ENCODE measurements at places on chromosomes 2 and 18. TPM values are rescaled to one million over a fixed set of nuclear protein-coding genes. Genes with fewer than 3 reads are reported as not detected.
A peak's percentile ranks its signal among the peaks of the same experiment; 100 is the strongest.

The MROH2A gene
- total RNA-seq, result not detected

The XDH gene
- total RNA-seq, result under 0.01 TPM

The FKBP1B gene
- 2.8 TPM for total RNA-seq

The KCNG2 gene
- total RNA-seq, result 0.44 TPM

The SERPINB11 gene
- not detected for total RNA-seq

The YWHAQ gene
- total RNA-seq, result 103 TPM

The IL1F10 gene
- total RNA-seq, result not detected

The TCF23 gene
- 0.35 TPM for total RNA-seq

GRCh38 chr2:97645112-97645694, 659 bp upstream of the COX5B start:
- peak; percentile 67 for DNase-seq

GRCh38 chr2:237488901-237489860, 2.1 kb downstream of the MLPH start:
- DNase-seq, result no peak

DNA sequence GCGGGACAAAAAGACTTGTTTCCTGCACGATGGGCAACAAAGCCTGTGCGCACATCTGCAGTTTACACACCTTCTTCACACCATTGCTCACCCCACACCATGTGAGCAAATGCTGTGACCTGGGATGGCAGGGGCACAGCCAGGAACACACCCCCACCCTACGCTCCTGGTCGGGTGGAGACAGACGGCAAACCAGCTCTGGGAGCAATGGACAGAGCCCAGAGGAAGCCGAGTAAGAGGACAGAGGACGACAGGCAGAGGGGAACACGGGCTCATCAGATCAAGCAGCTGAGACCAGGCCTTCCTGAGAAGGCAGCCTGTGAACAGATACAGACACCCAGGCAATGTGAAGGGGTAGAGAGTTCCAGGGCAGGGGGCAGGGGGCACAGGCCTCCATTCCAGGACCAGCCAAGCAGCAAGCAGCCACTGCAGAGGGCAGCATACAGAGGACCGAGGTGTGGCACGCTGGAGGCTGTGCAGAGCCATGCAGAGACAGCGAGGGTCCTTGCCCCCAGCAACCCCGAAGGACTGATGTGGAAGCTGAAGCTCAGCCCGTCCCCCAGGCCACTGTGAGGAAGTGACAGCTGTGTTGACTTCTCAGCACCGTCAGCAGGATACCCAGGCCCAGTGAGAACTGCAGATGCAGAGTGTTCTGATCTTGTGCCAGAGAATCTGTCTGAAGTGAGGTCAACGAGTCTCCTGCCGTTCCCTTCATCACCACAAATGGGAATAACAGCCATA, 46.2 kb downstream of the PARD6G start:
- peak; percentile 58 for DNase-seq

GRCh38 chr2:10378189-10378588, 69.9 kb downstream of the ODC1 start:
- no peak for DNase-seq

GRCh38 chr2:16683576-16683975, 17.9 kb upstream of the CYRIA start:
- DNase-seq, result no peak

DNA sequence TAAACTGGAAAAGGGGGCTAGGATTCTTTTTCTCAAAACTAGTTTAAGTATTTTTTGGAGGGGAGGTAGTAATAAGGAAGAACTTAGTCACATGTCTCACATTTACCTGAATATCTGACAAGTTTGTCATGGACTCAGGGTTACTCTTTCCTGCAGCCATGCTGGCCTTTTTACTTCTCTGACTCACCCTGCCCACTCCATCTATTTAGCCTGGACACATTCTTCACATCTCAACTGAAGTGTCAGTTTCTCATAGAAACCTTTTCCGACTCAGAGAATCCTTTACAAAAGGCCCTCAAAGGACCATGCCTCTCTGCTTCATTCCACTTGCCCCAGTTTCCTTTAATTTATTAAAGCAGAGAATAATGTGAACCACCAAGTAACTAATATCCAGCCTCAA, 42.6 kb downstream of the SCN7A start:
- no peak for DNase-seq

DNA sequence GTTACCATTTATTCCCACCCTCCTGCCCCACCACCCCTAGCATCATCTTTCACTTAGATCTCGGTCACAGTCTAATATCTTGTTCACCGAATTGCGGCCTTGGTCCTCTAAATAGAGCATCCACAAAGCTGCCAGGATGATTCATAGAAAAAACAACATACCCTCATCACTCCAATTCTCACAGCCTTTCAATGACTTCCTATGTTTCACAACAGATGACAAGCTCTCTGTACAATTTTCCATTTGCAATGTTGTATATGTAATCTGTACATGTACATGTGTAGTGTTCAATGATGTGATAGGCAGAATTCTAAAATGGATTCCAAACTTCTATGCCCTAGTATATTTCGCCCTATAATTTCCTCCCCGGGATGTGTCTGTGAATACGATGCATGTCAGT, 675.6 kb upstream of the CELF4 start:
- DNase-seq, result no peak

DNA sequence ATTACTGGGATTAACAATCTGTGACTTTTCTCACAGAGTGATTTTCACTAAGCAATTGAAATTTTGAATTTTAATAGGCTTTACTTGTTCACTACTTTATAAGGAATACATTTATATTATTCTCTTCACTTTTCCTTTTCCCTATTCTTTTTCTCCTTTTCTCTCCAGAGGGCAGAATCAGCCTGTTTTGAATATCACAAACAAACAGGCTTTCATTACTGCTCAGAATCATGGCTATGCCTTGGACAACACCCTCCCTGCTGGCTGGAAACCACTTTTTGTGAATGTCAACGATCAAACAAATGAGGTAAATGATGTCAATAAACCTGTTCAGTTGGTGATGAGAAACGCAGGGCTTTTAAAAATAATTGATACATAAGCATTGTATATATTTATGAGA, 35.3 kb downstream of the CPS1 start:
- no peak for DNase-seq

GRCh38 chr18:63480476-63480875, 3.7 kb downstream of the SERPINB5 start:
- no peak for DNase-seq

GRCh38 chr2:220949466-220949865, 622.6 kb downstream of the EPHA4 start:
- no peak for DNase-seq

DNA sequence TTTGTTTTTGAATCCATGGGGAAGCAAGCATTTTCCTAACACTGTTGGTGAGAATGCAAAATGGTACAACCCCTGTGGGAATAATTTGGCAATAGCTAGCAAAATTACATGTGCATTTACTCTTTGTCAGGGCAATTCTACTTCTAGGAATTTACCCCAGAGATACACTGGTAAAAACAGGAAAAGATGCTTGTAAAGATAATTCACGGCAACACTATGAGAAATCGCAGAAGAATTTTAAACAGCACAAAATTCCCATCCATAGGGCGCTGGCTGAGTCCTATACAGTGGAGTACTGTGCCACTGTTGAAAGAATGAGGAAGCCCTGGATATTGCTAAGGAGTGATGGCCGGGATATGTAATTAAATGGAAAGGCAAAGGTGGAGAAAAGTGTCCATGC, 75.8 kb downstream of the DGKD start:
- no peak for DNase-seq

DNA sequence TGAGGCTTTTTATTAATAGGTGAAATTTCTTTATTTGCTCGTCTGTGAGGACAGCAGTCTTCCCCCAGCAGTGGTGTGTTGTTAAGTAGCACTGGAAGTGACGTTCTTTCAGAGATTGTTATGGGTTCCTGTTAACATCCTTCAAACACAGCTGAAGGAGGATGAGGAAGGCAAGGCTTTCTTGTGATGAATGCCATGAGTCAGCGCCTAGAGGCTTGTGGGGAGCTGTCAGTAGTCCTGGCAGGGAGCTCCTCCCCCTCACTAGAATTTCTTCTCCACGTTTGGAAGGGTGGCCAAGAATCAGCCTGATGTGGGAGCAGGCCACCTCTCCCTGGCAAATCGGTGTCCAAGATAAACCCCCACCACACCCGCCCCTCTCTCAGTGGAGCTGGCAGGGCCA, 113.2 kb downstream of the ARHGEF4 start:
- no peak for DNase-seq

- no peak for DNase-seq
These were observed 88.4 kb downstream of the LYPD1 start for GRCh38 chr2:132581591-132581990.

DNA sequence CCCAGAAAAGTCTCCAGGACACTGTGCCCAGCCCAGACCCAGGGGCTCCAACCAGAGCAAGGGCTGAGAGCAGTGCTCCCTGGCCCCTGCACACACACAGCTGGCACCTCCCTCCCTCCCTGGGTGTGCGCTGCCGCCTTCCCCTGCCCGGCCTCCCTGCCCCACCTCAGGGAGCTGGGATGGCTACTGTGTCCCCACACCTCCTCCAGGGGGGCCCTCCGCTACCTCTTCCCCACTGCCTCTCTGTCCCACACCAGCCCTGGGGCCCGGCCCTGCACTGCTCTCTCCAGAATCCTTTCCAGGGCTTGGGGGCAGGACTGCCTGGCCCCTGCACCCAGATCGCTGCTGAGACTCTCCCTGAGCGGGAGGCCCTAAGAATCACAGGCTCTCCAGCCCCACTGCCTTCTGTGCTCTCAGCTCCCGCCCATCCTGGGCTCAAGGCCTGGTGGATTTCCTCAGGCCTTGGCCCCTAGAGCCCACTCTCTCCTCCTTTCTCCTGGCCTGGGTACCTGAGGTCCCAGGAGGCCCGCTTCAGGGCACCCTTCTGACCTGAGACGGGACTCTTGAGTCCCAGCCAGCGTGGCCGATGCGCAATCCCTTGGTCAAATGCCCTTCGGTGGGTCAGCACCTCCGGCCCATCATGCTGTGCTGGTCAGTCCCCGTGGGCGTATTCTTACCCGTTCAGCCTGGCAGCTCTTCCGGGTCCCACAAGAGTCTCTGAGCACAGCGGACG, 276.8 kb upstream of the HDAC4 start:
- no peak for DNase-seq

DNA sequence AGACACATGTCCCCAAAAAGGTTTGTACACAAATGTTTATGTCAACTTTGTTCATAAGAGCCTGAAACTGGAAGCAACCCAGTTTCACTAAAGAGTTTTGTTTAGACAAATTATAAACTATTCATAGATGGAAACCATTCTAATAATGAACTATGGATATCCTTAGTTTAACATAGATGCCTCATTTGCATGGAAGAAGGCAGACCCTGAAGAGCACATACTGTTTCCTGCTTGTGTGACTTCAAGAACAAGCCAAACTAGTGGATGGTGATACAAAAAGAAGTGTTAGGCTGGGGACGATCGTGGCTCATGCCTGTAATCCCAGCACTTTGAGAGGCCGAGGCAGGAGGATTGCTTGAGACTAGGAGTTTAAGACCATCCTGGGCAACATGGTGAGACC, 48.1 kb downstream of the ACOXL start:
- DNase-seq, result no peak

DNA sequence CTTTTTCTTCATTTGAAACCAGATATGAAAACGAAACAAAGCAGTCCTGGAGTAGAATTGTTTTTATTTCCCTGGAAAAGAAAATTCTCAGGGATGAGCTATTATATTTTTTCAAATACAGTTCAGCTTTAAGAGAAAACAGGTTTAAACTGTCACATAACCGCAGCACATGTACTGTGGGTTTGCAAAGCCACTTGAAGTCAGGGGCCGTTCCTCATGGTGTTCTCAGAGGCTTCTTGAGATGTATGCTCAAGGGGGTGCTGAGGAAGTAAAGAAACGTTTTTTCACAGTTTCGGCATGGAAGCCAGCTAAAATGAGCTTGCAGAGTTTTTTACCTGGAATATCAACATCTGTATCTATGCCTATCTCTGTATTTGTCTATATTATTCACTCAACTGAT, 225.3 kb downstream of the MC4R start:
- DNase-seq, result no peak

- DNase-seq, result no peak
These were observed 104.1 kb downstream of the DLGAP1 start for GRCh38 chr18:4351005-4351404.

DNA sequence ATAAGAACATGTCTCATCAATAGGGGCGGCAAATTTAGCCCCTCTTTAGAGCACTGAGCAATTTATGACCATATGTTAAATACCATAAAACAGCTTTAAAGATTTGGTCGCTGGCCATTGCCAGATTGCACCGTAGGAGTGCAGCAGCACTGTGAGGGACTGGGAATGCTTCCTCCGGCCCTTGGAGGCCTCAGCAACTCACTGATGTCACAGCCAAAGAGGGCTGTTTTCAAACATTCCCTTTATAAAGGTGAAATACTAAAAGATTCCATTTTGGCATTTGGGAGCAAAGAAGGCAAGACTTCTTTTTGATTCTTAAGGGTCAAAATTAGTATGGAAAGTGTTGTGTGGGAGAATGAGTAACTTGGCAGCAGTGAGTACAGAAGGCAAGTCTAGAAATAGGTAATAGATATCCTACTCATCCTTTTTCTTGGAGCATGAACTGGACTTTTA, 63.7 kb downstream of the BABAM2 start:
- peak; percentile 72 for DNase-seq

GRCh38 chr2:178327516-178327915, 123.5 kb downstream of the PRKRA start:
- DNase-seq, result no peak

- DNase-seq, result no peak
These were observed 616.1 kb downstream of the SLC4A3 start for GRCh38 chr2:220243571-220243970.

GRCh38 chr2:61937098-61937497, 31.6 kb downstream of the COMMD1 start:
- no peak for DNase-seq

DNA sequence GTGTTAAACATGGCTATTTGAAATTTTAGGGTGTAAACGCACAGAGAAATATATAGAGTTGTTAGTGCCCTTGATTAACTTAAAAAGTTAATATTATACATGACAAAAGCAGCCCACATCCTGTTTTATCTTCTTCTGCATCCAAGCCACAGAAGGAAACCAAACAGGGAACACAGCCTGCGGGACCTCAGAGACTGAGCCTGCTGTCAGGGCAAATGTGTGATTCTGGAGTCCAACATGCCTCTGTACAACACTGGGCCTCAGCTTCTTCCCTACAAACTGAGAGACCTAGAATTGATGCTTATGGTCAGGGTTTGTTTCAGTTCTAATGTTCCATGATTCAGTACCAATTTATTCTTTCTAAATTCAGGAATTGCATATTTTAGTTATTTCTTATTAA, 404.7 kb downstream of the FBXO15 start:
- DNase-seq, result no peak

- DNase-seq, result no peak
These were observed 10.7 kb downstream of the GPR45 start for GRCh38 chr2:105252271-105252670.

All from muscle of leg (tissue), 16 donors.